ENCODE measurements at places on chromosomes 1 and 21. TPM values are rescaled to one million over a fixed set of nuclear protein-coding genes. Genes with fewer than 3 reads are reported as not detected.

DNA sequence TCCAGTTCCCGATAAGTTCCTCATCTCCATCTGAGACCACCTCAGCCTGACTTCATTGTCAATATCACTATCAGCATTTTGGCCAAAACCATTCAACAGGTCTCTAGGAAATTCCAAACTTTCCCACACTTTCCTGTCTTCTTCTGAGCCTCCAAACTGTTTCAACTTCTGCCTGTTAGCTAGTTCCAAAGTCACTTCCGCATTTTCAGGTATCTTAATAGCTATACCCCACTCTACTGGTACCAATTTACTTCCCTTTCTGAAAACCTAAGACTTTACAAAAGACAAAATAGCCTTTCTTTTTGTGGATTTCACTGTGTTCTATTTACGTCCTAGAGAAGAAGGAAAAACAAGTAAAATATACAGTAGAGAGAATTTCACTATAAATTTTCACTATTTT lies 147.0 kb upstream of the FMN2 start:
- no peak for DNase-seq

DNA sequence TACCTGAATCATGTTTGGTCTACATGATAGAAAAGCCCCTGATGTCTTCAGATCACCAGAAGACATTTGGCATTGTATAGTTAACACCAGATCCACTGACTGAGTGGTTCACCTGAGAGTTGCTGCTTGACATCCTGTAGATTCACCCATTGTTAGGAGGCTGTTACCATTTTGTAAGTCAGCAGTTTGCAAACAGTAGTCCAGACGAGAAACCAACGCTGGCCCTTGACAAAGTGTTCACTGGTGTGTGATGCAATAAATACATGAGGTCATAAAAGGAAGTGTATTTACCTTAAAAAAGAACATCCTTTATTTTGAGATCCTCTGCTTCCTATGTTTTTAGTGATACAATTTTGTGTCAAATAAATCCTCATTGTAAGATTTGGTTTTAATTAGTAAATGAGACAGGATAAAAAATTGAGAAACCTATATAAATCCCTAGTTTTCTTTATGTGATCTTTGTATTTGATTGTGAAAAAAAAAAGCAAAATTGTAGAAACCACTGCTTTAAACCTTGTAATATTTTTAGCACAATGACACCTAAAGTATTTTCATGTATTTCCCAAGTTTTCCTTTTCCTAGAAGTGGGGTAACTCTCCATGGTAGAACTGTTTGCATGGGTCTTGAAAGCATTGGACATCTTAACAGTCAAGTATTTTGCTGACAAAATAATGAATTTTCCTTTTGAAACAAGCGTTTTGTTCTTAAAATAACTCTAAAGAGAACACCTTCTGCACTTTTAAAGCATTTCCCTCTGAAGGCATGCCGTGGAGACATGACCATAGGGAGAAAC lies 204.3 kb downstream of the FGGY start:
- DNase-seq = no peak

GRCh38 chr1:245155272-245156040 lies 671 bp downstream of the KIF26B start:
- peak; percentile 20 for DNase-seq

GRCh38 chr1:43536196-43536863 lies 5.6 kb downstream of the PTPRF start:
- no peak for DNase-seq

DNA sequence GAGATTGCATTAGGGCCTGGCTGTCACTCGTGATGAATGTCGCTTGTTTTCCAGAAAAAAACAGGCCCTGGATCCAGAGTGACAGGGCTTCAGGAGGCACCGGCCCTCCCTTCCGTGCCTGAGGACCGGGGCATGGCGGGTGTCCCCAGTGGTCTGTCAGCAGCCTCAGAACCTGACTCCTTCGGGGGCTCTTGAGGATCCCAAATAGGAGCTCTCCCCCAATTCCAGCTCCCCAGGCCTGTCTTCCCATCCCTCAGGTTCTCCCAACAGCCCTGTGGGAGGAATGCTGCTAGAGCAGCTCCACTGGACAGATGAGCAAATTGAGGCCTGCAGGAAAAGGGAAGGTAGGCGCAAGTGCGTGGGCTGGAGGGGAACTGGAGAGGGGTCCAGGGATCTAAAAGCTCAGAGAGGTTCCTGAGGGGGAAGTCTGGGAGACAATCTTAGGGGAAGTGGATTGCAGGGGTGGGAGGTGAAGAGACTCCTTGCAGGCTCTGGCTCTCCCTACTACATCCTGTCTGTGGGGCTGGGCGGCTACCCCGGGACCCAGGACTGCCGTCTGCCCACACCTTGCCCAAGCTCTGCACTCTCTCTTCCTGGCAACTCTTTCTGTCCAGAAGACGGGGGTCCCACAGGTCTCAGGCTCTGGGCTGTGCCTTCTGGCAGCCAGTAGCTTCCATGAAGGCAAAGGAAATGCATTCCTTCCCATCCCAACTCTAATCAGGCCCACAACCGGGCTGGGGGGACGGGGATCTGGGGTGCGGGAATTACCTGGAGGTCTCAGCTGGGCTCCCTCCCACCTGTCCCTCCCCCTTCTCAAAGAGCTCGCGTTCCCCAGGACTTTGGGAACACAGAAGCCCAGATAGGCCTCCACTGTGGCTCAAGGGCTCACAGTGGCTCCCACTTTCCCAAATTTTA lies 105.7 kb upstream of the CASZ1 start:
- DNase-seq = no peak

DNA sequence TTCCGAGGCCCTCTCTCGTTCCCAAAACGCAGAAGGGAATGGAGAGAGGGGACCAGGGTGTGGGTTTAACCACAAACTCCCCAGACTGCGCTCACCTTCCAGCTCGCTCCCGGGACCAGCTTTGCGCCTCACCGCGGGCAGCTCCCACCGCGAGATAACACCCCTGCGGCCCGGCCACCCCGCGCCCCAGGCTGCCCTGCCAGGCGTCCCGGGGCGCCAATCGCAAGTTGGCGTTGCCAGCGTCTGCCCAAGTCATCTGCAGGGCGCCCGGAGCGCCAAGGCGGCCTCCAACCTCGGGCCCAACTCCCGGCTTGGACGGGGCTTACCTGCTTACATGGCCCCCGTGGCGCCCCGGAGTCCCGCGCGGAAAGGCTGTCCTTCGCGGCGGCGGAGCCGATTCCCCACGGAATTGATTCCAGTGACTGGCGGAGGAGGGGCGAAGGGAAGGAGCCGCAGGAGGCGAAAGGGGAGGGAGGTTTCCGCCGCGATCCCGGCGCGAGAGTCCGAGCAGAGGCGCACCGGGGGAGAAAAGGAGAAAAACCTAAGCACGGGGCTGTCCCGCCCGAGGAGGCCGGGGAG lies 456 bp downstream of the PTPN14 start:
- no peak for DNase-seq

- DNase-seq = no peak
These were observed 8.4 kb downstream of the PCBP3 start for GRCh38 chr21:45651921-45652320.

- DNase-seq = no peak
These were observed 140.8 kb downstream of the ASTN1 start for GRCh38 chr1:177023726-177024125.

DNA sequence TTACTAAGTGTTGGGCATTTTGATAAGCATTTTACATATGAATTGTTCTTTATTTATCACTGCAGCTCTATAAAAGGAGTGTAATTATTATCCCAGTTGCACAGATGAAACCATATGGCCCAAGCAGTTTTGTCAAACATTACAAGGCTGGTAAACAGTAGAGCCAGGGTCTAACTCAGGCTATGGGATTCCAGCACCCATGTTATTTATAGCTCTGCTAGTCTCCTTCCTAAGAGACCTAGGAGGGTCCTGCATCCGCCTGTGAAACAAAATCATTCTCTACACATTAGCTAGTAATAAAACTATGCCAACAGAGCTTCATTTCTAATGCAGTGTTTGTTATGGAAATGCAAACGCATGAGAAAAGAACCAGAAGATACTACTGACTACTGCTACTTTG lies 58.6 kb downstream of the IL23R start:
- DNase-seq = no peak

DNA sequence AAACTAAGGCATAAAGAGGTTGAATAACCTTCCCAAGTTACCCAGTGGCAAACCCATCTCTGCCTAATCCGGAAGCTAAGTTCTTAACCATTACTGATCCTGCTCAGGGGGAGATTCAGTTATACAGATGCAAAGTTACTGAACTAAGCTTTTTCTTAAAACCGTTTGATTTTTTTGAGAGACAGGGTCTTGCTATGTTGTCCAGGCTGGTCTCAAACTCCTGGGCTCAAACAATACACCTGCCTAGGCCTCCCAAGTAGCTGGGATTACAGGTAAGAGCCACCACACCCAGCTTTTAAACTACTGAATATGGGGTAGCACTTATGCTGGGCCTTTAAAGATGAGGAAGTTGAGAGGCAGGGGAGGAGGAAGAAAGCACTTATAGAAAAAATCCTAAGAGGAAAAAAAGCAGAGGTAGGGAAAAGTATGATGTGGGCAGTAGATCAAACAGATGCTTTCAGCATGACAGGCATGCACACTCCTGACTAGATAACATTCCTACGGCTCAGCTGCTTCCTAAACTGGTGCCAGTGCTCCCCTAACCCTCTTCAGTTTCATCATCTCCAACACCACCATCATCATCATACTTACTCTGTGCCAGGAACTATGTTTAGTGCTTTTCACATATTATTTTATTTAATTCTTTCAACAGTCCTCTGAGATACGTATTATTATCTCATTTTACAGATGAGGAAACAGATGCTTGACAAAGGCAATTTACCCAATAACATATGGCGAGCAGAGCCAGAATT lies 5.8 kb downstream of the PAFAH2 start:
- no peak for DNase-seq

DNA sequence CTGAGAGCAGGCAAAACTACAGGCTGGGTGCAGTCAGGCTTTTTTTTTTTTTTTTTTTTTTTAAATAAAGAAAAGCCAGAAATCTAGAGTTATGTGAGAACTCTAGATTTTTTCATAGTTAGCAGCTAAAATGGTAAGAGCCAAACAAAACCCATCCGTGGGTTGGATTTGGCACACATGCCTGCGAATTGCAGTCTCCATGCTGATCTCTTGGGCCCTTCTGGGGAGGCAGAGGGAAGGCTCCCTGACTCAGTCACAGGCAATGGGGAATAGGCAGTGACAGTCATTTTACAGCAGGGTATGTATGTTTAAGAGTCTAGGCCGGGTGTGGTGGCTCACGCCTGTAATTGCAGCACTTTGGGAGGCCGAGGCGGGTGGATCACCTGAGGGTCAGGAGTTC lies 2.6 kb downstream of the TXLNA start:
- DNase-seq = no peak

DNA sequence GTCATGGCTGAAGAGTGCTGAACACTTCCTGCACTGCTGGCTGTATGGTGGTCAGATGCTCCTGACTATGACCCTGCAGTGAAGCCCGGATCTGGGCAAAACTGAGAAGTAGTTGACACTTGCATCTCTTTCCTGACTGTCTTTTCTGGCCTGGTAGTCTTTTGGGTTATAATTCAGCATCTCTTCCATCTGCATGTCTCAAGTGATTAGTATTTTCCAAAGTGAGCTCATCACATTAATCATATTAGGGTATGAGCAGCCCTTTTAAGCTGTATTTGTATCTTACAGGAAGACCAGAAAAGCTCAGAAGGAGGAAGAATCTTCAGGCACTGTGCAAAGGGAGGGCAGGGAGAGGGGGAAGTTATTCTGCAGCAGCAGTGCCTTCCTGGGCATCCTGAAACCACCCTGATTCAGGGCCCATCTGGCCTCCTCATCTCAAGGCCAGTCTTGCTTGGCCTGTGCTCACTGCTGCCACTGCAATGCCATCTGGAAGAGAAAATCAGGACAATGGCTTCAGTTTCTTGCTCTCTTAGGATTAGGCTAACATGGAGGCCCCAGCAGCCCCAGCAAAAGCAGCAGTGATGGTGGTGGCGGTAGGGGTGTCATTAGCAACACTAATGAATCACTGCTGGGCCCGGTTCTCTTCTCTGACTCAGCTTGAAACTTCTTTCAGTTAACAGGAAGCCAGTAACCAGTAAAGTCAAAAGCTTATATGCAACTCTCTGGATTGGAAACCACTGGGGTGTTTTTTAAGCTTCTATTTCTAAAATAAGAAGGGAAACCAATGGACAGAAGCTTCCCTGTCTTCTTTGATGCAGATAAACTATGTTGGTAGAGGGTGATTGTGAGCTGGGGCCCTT lies 63.3 kb upstream of the WDR26 start:
- DNase-seq = peak; percentile 58

- DNase-seq = no peak
These were observed 131.4 kb downstream of the HS2ST1 start for GRCh38 chr1:87045761-87046304.

- DNase-seq = no peak
These were observed 198.7 kb downstream of the NPHP4 start for GRCh38 chr1:5793516-5793915.

DNA sequence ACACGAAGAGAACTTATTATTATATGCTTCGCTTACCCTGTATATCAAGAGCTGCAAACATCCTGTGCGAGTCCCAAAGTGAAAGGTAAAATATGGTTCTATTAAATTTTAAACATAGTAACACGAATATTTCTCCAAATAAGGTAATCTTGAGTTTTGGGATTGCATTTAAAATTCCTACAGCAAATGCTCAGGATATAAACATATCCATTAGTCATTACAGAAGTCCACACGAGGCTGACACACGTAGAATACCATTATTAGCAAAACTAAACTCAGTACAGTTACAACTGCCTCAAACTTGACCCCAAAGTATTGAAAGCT lies 282 bp upstream of the LYPLAL1 start:
- DNase-seq = no peak

- no peak for DNase-seq
These were observed 325.1 kb upstream of the GREM2 start for GRCh38 chr1:240936911-240937668.

DNA sequence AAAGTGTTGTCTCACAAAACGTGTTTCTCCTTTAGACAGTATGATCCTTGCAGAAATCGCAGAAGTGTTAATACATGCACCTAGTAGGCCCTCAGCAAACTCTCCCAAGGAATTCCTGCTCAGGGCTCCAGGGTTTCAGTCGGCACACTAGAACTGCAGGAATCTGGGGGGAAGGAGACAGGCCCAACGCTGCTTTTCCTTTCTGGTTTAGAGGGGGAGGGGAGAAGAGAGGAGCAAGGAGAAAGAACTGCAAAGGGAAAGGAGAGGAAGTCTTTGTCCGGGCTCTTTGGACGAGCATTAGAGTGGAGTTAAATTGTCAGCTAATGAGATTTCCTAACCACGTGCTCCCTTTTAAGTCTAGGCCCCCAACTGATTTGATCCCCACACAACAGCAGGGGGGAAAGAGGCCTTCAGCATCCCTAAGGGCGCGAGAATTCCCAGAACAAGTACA lies 103.7 kb upstream of the SOD1 start:
- DNase-seq = no peak

GRCh38 chr1:156511644-156512043 lies 11.1 kb upstream of the MEF2D start:
- DNase-seq = no peak

- DNase-seq = no peak
These were observed 739 bp downstream of the ZNF593 start for GRCh38 chr1:26170472-26170821.

GRCh38 chr1:167763525-167764220 lies 41.9 kb downstream of the MPZL1 start:
- peak; percentile 50 for DNase-seq

The ADCY10 gene
- not detected for total RNA-seq

The AIRE gene
- total RNA-seq = not detected

The VWA1 gene
- 0.04 TPM for total RNA-seq

The DPT gene
- 0.15 TPM for total RNA-seq

The FCGR3B gene
- not detected for total RNA-seq

The TRIM17 gene
- not detected for total RNA-seq

The TDRD5 gene
- total RNA-seq = not detected

The SYCP1 gene
- total RNA-seq = not detected

The PERM1 gene
- total RNA-seq = not detected

The OLFML3 gene
- total RNA-seq = 8.4 TPM
